Stimulated activated CD8-positive, alpha-beta memory T cell treated with anti-CD3 and anti-CD28 coated beads, Interleukin-4, amount 100 ng/mL, for 1 hour (primary cell): ENCODE measurements at places on chromosomes 7 and 10.

DNA sequence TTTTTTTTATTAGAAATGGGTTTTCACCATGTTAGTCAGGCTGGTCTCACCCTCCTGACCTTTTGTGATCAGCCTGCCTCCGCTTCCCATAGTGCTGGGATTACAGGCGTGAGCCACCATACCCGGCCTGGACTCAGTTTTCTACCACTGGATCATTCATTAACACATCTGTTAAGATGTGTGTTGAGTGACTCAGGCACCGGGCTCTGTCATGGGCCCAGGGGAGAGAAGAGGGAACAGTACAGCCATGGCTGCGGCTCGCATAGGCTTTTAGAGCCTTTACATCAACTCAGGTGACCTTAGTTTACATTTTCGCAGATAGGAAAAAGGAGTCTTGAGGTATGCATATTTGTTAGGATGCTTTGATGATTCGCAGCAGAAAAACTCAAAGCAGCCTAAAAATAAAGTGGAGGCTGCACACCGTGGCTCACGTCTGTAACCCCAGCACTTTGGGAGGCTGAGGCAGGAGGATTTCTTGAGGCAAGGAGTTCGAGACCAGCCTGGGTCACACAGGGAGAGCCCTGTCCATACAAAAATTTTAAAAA, 3.1 kb upstream of the ARPC1B start:
- DNase-seq: no peak

DNA sequence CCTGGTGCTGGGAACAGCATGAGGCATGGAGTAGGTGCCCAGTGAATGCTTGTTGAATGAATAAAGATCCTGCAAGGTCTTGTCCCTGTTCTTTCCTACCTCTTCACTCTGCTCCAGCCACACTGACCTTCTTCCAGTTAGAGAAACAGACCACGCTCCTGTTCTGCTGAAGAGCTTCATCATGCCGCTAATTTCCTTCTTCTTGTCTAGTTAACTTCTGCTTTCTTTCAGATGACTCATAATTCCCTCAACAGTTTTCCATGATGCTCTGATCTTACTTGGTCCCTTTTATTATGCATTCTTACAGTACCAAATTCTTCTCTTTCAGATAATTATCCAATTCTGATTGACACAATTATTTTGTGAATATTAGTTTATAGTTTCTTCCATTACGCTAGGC, 59.5 kb upstream of the C1QL3 start:
- no peak for DNase-seq

DNA sequence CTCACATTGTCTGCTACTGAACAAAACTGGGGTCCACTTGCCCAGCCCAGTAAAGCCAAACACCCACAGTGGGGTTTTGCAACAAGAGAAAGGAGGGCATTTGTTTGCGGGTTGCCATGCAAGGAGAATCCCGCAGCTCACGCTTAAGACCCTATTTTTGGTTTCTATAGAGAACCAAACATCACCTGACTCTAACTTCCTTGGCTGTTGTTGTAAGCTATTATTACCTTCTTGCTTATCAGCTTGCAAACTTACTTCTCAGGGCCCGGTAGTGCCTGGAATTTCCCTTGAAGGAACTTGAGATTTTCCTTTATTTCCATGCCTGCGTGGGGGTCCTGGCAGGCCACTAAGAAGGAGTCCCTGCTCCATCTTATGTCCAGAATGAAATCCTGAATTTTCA, 20.7 kb downstream of the IFIT3 start:
- no peak for DNase-seq

GRCh38 chr10:69665474-69666320, 35.6 kb downstream of the FAM241B start:
- no peak for DNase-seq

DNA sequence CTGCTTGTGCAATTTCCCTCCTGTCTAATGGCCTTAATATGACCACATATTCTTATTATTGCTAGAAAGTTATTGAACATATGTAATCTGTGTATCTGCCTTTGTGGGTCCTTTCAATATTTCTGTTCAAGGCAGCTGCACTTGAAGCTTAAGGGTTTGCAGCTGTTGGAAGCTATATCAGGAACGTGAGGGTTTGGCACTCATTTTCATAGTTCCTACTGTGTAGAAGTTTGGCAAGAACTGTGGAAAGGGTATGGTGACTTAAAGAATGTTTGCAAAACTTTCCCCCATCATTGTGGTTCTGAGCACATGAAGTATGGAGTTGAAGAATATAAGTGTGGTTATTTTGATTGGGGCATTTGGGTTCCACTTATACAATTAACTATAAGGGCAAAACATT, 144.7 kb upstream of the SEMA3A start:
- no peak for DNase-seq

DNA sequence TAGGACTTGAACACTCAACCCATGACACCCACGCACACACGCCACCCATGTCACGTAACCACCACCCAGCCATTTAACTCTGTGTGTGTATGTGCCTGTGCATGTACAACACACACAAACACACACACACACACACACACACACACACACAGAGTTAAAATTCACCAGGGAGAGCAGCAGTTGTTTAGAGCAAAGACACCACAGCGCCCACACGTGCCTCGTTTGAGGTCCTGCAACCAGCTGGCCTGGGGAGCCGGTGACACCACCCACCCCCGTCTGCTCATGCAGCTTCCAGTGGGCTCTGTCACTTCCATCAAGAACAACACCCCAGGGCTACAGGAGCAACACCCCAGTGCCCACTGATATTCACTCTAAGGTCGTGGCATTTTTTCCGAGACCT, 97.4 kb downstream of the ELFN1 start:
- DNase-seq: no peak
